Left ventricle myocardium superior (tissue), 1 donor: ENCODE measurements at places on chromosomes 5 and 9. TPM values are rescaled to one million over a fixed set of nuclear protein-coding genes. Genes with fewer than 3 reads are reported as not detected.
A peak's percentile ranks its signal among the peaks of the same experiment; 100 is the strongest.

DNA sequence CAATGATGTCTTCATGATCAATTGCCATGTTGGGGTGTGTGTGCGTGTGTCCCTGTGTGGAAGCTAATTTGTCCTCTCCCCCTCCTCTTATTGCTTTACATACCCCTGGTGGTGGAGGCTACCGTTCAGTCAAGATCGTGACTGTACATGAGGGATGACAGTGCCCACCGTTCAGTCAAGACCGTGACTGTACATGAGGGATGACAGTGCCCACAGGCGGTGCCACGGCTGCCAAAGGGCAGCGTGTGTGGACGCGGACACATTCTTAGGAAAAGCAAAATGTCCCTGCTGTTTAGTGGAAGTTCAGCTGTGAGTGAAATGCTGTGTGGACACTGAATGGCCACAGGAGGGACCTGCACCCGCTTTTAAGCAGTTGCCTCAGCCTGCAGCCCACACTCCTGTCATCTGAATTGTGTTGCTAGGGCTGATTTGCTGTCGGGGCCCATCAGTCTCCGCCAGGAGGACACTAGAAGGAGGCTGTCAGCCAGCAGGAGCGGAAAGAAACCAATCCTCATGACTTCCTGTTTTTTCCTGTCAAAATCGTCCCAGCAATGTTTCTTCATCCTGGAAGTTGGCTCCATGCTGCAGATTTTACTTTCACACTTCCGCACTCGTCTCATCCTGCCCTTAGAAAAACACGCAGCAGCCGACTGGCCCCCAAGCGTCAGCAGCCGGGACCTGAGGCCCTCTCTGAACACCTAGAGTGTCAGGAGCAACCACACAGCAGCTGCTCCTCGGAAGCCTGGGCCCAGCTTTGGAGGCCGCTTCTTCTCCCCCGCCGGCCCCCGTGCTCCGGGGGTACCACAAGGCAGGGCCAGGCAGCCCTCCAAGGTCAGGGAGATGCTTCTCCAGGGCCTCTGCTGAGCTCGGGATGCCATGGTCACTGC, 9.1 kb downstream of the OR2V1 start:
- DNase-seq: no peak

DNA sequence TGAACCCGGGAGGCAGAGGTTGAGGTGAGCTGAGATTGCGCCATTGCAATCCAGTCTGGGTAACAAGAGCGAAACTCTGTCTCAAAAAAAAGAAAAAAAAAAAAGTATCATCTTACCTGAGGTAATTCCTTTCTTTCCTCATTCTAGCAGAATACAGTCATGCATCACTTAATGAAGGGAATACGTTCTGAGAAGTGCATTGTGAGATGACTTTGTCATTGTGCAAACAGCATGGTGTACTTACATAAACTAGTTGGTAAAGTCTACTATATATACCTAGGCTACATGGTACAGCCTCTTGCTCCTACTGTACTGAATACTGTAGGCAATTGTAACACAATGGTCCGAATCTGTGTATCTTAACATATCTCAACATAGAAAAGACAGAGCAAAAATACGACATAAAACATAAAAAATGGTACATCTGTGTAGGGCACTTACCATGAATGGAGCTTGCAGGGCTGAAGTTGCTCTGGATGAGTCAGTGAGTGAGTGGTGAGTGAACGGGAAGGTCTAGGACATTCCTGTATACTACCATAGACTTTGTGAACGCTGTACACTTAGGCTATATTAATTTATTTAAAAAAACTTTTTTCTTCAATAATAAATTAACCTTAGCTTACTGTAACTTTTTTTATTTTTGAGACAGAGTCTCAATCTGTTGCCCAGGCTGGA, 100.4 kb downstream of the GLDC start:
- DNase-seq: no peak

GRCh38 chr9:80649001-80649420, 1040.3 kb downstream of the TLE1 start:
- no peak for DNase-seq

DNA sequence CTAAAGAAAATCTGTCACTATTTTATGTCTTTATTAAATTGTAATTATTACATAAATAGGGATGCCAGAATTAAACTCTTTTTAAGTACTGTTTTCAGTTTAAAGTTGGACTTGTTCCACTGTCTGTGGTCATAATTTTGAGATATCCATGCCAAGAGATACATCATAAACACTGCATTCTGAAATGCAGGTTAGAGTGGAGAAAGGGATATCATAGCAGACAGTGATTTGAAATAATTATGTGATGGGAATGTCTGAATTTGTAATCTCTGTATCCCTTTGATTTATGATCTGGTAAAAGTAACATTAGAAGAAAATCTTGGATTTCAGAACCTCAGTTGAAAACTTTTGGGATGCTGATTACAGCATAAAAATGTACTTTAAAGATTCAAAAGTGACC, 222.1 kb downstream of the GOLPH3 start:
- DNase-seq: no peak

DNA sequence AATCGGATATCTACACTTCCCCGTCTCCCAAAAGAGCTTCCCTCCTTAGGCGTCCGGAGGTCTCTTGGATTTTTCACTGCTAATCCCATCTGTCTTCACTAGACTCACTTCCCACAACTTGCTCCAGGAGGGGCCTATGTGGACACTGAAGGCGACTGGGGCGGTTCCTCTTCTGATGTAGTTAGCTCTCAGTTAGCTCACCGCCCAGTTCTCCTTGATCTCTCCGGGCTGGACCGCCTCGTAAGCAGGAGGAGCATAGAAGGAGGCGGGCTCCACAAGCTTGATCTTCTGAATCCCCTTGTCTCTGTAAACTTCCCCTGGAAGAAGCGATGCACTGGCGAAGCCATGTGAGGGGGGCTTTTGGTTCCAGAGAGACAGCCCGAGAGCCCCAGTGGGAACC, 112.0 kb upstream of the SELENOP start:
- DNase-seq: no peak

GRCh38 chr5:150279330-150280020, 10.1 kb downstream of the CAMK2A start:
- no peak for DNase-seq

- peak; percentile 86 for DNase-seq
Observed at GRCh38 chr5:174311531-174312269, 266.2 kb downstream of the NSG2 start.

DNA sequence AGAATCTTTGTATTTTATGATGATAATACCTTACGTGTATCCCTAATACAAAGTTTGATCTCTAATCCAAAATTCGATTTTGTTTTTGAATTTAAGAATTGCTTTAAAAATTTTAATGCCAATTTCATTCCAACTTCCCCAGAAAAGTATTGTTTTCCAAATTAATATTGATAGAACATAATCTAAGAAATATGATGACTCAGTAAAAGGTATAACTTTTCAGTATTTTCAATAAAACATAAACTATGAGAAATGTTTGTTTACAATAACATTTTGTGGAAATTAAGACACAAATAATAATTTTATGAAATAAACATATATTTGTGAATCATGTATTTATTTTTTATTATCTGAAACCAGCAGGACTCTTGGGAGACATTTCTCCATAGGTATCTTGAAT, 931.6 kb downstream of the EFNA5 start:
- no peak for DNase-seq

- DNase-seq: no peak
Observed at GRCh38 chr9:224026-224425, 9.4 kb downstream of the DOCK8 start.

- no peak for DNase-seq
Observed at GRCh38 chr5:103519550-103519949, 43.0 kb downstream of the NUDT12 start.

DNA sequence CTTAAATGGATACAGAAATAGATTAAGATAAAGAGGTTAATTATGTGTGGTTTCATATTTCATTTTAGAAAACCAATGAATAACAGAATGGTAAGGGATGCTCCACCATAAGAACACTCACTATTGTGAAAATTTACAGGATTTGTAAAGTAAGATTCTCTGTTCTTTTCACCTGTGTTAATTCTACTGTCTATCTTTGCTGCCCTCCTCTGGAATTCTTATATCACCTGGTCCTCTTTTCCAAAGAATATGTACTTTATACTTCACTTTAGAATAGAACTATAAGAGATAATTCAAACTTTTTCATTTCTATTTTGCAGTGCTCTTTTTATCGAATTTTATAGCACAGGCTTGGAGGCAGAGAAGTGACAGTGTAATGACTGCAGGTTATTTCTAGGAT, 213.4 kb downstream of the LURAP1L start:
- no peak for DNase-seq

DNA sequence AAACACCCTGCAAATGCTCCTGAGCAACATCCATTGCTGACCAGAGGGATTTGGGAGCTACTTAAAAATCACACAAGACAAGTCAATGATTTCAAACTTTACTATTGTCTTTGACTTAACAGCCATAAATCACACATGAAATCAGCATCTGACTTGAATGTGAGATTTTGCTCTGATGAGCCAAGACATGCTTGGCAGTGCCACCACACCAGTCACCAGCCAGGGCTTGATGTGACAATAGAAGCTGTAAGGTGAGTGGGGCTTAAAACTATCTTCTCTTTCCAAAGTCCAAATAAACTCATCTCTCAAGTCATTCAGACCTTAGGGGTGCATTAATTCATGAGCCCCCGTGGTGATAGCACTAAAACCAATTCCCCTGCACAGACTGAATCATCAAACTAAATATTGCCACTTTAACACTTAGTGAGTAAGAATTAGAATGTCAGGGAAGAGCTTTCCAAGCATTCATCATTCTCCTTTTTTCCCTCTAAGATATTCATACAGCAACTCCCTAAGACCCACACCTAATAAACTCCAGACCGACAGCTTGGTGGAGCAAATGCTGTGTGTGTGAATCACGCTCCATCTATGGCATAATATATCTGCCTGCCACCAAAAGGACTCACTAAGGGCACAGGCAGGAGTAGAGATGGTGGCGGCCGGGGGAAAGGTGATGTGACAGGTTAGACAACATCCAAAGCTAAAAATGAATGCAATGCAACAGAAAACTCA, 119.4 kb downstream of the SPOCK1 start:
- DNase-seq: no peak

DNA sequence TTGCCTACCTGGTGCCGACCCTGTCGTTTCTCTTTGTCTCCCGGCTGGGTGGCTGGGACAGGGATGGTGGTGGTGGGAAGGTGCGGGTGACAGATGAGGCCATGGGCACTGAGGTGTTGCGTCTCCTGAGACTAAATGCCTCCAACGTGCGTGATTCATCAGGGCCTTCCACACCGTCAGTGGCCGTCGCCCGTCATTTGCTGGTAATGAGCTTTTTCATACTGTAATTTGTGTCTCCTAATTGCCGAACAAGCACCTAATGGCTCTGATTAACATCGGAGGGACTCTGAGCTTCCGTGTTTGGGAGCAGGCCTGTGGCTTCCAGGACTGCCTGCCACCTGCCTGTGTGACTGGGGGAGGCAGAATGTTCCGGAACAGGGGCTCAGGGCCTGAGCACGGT, 35.2 kb downstream of the RXRA start:
- DNase-seq: no peak

DNA sequence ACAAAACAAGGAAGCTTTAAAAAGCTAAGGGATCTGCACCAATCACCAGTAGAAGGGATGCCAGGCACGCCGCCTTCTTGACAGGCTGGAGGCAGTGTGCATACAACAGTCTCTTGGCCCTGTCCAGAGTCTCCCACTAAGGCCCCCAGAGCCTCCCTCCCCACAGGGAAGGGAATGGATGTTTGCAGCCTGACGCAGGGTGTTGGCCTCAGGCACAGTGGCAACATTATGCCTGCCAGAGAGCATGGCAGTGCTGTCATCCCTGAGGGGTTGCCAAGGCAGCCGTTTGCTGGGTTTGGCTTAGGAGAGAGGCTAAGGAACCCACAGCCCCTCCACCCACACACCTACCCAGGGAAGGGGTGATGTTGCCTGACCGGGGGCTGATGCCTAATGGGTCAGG, 4.8 kb downstream of the HBEGF start:
- DNase-seq: peak; percentile 83

DNA sequence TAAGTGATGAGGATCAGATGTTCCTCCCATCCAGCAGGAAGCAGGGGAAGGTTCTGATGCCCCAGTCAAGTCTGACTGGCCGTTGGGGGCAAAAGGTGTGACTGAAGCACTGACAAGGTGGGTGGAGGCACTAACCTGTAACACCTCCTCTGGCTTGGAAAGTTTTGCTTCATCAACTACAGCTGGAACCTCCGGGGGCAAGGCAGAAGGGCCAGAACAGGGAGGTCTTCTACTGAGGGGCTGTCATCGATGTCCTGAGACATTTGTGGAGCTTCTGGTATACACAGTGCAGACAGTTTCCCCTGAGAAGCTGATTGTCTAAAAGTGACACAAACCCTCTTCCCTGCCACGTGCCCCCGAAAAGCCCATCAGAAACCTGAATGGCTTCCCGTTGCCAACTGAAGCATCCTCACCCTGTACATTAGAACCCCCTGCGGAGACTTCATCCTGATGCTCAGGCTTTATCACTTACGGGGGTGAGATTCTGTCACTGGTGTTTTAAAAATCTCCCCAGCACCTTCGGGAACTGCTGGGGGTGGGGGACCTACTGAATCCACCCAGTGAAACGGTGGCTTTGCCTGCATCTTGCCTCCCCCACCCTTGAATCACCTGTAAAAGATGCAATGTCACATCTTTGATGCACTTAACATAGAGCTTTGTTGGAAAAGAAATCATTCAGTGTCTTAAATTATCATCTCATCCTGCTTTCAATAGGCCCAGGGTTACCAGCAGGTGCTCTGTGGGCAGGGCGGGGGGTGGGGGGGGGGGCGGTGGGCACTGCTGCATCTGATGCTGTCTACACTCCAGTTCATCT, 24.6 kb downstream of the TRAF1 start:
- DNase-seq: no peak

DNA sequence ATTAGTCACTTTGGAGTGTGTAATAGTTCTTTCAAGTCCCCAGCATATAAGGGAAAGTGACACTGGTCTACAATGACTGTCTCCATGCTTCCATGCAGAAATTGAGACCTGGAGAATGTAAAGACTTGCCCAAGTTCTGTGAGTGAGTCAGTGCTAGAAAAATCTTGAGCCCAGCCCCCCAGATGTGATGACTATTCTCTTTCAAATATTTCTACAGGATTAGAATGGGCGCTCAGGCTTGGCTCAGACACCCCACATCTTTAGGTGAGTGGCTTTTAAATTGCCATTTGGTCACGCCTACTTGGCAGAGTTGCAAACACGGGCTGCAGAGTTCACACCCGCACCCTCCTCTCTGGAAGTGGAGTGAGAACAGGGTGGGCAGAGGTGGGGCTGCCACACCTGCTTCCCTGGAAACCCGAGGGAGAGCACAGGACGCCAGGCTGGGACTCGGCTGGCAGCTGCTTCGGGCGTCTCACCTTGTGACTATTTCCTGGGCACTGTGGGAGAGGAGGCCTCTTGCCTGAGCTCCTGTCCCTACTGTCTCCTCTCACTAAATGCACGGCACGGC, 37.6 kb downstream of the ROPN1L start:
- no peak for DNase-seq

The DOCK2 gene
- total RNA-seq: 7.5 TPM

The C9orf40 gene
- 2.3 TPM for total RNA-seq

The PCDHGA10 gene
- 5.3 TPM for total RNA-seq

The HCN1 gene
- 0.17 TPM for total RNA-seq

The MUSK gene
- 1.3 TPM for total RNA-seq

The IFNA2 gene
- total RNA-seq: not detected

The SH3RF2 gene
- 350 TPM for total RNA-seq

The CATSPER3 gene
- 0.74 TPM for total RNA-seq
